ENCODE measurements at places on chromosomes 16 and 17. TPM values are rescaled to one million over a fixed set of nuclear protein-coding genes. Genes with fewer than 3 reads are reported as not detected.

The ANTKMT gene
- polyA plus RNA-seq = 15.2 TPM

The CDH3 gene
- 1.1 TPM for polyA plus RNA-seq

The SLC6A2 gene
- 1.7 TPM for polyA plus RNA-seq

The CCL17 gene
- polyA plus RNA-seq = not detected

The OTOA gene
- polyA plus RNA-seq = 0.19 TPM

The RCVRN gene
- polyA plus RNA-seq = 1.1 TPM

The PLD6 gene
- 5.0 TPM for polyA plus RNA-seq

The ADCY7 gene
- 10.2 TPM for polyA plus RNA-seq

The ASGR1 gene
- 1.8 TPM for polyA plus RNA-seq

The KRTAP4-5 gene
- not detected for polyA plus RNA-seq

The ZDHHC1 gene
- polyA plus RNA-seq = 18.3 TPM

The ZNF263 gene
- polyA plus RNA-seq = 28.4 TPM

The ZNF319 gene
- 8.0 TPM for polyA plus RNA-seq

GRCh38 chr17:73394512-73395450 lies 83.0 kb upstream of the CDC42EP4 start:
- DNase-seq = no peak

DNA sequence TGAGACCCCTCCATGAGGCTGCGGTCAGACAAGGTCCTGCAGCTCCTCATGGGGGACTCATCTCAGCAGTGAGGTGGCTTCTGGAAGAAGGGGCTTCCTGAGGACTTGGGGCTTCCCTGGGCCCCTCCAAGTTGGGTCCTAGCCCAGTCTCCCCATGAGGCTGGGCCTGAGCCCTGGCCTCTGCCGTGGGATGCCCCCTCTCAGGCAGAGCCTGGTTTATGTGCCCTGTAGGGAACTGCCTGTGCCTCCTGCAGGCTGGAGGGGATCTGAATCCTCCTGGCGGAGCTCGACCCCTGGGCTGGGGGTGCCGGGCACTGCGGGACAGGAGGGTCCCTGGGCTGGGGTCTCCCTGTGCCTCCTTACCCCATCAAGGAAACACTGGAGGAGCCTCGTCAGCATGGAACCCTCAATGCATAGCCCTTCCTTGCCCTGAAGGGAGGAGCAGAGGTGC lies 45.8 kb downstream of the TNFRSF13B start:
- no peak for DNase-seq

DNA sequence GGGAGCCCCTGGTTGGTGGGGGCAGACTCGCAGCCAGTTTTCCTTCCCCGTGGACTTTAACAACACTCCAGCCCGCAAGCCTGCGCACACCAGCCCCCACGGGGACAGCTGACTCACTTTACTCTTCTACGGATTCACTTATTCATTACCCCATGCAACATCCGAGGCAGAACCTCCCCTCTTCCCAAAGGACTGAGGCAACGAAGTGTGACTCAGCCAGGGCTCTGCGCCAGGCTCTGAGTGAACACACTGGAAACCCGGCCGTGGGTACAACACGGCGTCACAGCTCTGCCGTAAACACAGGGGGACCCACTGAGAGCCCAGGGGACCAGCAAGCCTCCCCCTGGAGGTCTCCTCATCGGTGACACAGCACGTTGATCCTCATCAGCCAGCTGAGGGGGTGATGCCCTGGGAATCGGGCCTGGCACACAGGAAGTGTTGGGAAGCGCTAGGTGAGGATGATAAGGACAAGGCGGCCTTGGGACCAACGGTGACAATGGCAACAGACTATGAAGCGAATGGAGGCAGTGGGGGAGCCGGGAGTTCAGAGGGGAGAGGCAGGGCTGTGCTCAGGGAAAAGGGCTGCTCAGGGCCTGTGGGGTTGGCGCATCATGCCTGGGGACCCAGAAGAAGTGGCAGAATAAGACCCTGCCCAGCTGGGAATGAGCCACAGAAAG lies 14.6 kb downstream of the COTL1 start:
- DNase-seq = no peak

- no peak for DNase-seq
Observed at GRCh38 chr16:86225905-86226371, 284.4 kb upstream of the FOXF1 start.

- no peak for DNase-seq
Observed at GRCh38 chr16:72856797-72857196, 191.1 kb downstream of the ZFHX3 start.

DNA sequence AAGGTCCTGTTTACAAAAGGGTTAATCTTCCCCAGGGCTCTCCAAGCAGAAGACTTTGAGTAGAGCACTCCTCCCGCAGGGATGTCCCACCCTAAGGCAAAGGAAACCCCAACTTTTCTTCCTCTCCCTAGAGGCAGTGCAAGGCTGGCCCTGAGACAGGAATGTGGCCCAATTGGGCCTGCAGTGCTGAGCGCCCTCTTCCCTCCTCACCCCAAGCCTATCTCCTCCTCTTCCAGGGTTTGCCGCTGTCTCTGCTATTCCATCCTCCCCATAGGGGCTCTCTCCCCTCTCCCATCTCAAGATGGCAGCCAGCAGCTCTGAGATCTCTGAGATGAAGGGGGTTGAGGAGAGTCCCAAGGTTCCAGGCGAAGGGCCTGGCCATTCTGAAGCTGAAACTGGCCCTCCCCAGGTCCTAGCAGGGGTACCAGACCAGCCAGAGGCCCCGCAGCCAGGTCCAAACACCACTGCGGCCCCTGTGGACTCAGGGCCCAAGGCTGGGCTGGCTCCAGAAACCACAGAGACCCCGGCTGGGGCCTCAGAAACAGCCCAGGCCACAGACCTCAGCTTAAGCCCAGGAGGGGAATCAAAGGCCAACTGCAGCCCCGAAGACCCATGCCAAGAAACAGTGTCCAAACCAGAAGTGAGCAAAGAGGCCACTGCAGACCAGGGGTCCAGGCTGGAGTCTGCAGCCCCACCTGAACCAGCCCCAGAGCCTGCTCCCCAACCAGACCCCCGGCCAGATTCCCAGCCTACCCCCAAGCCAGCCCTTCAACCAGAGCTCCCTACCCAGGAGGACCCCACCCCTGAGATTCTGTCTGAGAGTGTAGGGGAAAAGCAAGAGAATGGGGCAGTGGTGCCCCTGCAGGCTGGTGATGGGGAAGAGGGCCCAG lies 1.0 kb downstream of the PRRT2 start:
- no peak for DNase-seq

- no peak for DNase-seq
Observed at GRCh38 chr16:15919331-15919730, 30.1 kb upstream of the ABCC1 start.

DNA sequence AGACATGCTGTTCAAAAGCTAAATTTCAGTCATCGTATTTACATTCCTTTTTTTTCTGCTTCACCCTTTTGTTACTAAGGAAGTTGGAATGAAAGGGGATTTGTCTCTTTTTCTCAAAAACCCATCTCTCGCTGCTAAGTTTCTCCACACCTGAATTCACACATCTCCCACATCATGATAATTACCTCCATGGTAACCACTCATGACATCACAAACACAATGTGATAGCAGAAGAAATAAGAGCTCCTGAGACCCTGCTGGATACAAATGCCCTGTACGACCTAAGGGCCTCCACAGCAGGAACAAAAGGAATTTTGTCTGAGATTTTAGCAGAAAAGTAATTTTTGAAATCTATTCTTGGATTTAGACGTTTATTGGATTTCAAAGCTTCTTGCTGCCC lies 82.6 kb upstream of the GNAO1 start:
- DNase-seq = no peak

- no peak for DNase-seq
Observed at GRCh38 chr17:38660097-38661025, 14.4 kb downstream of the EPOP start.

GRCh38 chr17:4144422-4144747 lies 1.4 kb downstream of the CYB5D2 start:
- no peak for DNase-seq

GRCh38 chr17:65588181-65588808 lies 26.8 kb upstream of the AXIN2 start:
- no peak for DNase-seq

- DNase-seq = no peak
Observed at GRCh38 chr16:64165368-64165767, 956.5 kb downstream of the CDH11 start.

DNA sequence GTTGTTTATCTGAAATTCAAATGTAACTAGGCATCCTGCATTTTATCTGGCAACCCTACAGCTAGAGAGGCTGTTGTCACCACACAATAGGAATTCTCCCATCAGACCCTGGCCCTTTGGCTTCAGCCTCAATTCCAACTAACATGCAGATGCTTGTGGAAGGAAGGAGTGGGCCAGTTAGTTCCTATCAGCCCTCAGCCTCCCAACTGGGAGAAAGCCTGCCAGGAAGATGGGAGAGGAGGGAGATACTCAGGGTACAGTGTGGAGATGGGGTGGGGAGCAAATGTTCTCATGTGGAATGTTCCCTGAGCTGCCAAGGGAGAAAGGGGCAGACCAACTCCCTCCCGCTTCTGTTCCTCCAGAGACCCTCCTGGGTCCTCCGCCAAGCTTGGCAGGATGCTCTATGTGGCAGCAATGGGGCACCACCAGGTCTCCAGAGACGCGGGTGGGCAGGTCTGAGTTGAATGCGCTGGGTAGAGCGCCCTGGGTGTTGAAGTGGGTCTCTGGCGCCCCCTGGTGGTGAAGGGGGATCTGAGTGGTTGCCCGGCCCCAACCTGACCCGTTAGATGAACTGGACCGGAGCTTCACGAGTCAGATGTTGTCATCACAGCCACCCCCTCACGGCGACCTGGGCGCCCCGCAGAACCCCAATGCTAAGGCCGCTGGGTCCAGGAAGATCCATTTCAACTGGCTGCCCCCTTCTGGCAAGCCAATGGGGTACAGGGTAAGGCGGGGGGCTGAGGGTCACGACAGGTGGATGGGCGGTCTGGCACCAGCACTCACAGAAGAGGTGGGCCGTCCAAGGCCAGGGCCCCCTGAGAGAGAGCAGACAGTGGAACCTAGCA lies 15.2 kb downstream of the GALK1 start:
- DNase-seq = peak; percentile 67

- no peak for DNase-seq
Observed at GRCh38 chr17:28390563-28390962, 15.4 kb downstream of the SLC46A1 start.

DNA sequence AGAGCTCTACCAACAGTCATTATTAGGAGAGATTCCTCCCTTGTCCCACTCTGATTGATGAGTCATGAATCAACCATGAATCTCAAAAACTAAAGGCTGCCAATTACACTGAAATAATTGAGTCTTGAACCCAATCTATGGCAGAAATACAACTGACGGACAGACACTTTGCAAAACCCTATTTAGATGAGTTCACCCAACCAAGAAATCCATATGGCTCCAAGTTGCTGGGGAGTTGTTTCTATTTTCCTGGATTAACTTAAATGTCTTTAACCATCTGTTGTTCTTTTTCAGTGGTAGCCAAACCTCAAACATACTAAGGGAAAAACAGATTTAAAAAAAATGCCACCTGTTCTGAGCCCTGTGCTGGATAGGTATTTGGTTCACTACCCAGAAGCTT lies 151.0 kb downstream of the SHISA9 start:
- DNase-seq = no peak

DNA sequence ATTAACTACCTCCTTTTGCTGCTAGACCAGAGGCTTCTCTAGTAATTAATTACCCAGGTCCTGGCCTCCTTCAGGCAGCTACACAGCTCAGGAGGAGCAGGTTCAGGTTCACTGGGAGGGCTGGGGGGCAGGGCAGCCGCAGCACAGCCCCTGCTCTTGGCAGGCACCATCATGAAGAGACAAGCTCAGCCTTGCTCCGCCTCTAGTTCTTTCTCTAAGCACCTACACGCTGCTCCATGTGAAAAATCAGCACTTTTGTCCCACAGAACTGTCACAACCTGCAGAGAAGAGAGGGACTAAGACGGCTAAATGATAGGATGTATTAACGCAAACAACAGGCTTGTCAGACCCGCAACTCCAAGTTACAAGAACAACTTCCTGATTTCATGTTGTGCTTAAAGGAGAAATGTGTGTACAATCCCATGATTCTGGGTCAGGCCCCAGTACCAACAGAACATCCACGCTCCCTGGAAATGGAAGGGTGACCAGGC lies 53.4 kb downstream of the GRB2 start:
- no peak for DNase-seq

DNA sequence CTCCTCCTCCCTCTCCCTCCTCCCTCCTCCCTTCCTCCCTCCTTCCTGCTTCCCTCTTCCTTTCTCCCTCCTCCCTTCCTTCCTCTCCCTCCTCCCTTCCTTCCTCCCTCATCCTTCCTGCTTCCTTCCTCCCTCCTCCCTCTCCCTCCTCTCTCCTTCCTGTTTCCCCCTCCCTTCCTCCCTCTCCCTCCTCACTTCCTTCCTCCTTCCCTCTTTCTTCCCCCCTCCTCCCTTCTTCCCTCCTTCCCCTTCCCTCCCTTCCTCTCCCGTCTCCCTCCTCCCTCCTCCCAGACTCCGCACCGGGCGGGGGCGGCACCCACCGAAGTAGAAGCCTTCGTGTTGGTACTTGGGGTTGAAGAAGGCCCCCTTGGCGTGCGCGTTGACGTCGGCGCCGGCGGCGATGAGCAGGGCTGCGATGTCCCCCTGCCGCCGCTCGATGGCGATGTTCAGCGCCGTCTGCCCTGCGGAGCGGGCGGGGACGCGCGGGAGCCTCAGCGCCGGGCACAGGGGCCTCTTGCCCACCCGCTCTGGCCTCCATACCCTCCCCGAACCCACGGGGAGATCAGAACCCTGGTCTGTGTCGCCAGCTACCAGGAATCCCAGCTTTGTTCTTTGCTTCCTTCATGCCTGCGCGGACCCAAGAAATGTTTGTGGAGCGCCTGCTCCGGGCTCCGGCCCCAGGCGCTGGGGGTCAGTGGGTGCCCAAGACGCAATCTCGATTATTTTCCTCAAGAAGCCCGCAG lies 22.2 kb downstream of the TRPV3 start:
- DNase-seq = peak; percentile 86

DNA sequence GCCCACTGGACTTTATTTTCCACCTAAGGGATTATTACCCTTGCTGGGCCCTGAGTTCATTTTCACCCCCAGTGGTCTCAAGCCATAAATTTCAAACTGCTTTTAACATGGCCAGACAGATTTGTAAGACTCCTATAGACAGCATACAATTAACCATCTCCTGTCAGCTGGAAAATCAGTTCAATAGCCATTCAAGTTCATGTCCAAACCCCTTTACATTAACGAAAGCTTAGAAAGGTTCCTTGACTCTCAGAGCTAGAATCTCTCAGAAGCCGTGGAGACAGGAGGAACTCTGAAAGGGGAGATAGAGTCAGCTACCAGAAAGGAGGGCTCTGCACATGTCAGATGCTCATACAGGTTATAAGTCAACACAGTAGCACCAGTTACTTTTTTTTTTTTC lies 23.3 kb downstream of the SOX9 start:
- DNase-seq = no peak

DNA sequence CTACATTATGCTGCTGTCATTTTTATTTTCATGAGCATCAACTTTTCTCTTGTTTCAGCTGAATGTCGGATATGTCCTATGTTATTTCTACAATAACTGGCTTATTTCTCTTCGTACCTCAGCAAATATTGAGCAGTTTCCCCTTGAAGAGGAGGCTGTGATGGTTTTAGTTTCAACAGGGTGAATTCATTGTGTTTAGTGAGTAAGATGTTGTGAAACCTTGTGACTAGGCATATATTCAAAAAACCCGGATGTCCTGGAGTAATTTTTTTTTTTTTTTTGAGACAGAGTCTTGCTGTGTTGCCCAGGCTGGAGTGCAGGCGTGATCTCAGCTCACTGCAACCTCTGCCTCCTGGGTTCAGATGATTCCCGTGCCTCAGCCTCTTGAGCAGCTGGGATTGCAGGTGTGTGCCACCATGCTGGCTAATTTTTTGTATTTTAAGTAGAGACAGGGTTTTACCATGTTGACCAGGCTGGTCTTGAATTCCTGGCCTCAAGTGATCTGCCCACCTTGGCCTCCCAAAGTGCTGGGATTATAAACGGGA lies 11.1 kb downstream of the CPD start:
- DNase-seq = no peak
